Urothelium cell line (cell line): ENCODE measurements at places on chromosomes 7 and 10.

GRCh38 chr10:76126607-76127527, 695.4 kb downstream of the LRMDA start:
- no peak for DNase-seq

DNA sequence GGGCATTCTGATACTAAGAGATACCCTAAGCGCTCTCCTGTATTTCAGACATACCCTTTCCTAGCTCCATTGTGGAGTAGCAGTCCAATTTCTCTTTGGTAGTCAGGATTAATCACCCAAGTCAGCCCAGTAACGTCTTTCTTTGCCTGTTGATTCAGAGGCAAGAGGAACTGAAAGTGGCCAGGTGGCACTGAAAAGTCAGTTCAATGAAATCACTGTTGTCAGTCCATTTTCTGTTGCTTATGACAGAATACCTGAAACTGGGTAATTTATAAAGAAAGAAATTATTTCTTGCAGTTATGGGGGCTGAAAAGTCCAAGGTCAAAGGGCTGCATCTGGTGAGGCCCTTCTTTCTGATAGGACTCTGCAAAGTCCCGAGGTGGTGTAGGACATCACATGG, 40.2 kb downstream of the ANKRD61 start:
- no peak for DNase-seq

GRCh38 chr7:46710927-46711326, 789.9 kb upstream of the IGFBP3 start:
- DNase-seq = no peak

DNA sequence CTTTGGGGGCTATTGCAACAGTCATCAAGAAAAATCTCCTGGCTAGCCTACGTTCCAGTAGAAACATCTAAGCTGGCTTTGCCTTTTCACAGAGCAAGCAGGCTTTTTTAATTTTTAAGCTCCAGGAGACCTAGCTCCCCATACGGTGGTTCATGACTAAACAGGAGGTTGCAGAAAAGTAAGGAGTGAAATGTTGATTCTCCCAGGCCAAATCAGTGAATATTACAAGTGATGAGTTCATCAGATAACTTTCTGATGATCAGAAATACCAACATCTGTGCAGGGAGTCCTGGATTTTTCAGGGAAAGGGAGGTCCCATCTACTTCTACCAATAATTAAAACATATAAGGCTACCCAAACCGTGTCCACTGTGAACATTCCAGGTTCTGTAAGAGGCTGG, 477.3 kb upstream of the CELF2 start:
- no peak for DNase-seq

DNA sequence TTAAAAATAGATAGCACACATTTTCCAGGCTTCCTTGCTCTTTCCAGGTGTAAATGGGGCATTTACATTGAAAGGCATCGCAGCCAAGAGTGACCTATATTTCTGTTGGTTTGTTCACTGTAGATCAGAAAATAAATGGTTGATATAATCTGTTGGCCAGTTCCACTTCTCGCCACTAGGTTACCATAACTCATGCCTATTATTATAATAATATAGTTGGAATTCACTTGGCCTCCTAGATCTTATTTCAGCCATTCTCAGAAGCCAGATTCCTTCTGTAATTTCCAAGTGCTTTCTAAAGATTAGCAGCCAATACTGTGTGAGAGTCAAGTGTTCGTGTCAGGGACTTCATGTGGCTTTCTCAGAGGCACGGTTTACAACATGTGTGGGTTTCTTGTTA, 179.5 kb downstream of the DNAH11 start:
- no peak for DNase-seq

DNA sequence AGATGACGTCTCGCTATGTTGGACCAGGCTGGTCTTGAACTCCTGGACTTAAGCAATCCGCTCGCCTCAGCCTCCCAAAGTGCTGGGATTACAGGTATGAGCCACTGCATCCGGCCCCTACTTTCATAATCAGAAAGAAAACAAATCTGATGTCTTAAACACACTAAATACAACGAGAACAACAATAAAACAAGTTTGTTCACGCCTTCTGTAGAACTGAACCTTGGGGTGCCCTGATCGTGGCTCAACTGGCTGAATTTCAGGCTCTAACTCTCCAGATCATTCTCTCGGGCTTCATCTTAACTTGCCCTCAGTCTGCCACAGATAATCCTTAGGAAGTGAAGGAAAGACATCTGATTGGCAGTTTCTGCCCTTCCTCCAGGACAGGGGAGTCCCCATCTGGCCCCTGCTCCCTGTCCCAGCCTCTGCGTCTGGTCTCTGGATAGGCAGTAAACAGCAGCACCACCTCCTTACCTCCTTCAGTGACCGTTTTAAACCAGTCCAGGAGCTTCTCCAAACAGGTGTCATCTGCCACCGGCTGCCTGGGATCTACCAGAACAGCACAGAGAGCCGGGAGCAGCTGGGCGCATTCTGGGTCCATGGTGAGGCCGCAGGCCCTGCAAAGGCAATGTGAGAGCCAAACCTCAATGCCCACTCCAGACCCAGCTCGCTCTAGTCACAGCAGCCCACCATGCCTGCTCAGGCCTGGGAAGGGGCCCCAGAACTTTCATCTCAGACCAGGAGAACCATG, 1.3 kb downstream of the BRAT1 start:
- no peak for DNase-seq

DNA sequence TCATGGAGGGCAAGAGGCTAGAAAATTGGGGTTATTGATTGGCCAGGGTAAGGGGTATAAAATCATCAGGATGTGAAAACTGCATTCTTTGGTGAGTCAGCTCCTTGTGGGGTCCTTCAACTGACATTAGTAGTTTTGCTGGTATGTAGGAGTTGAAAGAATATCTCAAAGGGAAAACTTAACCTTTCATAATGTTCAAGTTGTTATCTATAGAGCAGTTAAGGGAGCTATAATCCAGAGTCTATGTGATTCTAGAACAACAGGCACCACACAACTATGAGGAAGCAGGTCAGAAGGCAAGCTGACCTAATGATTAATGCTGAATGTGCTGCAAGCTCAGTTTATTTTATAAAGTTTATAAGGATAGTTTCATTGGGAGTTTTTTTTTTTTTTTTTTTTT, 13.7 kb downstream of the PRPS1L1 start:
- no peak for DNase-seq

DNA sequence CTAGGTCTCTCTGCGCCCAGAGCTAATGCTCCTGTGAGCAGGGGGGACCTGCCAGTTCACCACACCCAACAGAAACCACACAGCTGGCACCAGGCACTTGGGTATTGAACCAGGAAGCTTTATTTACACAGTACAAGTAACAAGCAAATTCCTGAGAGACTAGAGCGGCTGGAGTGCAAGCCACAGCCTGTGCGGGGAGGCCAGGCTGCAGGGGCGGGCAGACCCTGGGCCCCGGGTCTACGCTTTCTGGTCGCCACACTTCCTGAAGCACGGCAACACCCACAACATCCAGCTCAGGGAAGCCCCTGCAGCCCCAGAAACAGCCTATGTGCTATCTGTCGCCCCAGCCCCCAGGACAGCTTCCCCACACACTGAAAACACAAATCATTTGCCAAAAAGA, 125.0 kb downstream of the FAM53B start:
- DNase-seq = no peak

- no peak for DNase-seq
Measured at GRCh38 chr10:101219139-101219945, 9.9 kb downstream of the LBX1 start.

DNA sequence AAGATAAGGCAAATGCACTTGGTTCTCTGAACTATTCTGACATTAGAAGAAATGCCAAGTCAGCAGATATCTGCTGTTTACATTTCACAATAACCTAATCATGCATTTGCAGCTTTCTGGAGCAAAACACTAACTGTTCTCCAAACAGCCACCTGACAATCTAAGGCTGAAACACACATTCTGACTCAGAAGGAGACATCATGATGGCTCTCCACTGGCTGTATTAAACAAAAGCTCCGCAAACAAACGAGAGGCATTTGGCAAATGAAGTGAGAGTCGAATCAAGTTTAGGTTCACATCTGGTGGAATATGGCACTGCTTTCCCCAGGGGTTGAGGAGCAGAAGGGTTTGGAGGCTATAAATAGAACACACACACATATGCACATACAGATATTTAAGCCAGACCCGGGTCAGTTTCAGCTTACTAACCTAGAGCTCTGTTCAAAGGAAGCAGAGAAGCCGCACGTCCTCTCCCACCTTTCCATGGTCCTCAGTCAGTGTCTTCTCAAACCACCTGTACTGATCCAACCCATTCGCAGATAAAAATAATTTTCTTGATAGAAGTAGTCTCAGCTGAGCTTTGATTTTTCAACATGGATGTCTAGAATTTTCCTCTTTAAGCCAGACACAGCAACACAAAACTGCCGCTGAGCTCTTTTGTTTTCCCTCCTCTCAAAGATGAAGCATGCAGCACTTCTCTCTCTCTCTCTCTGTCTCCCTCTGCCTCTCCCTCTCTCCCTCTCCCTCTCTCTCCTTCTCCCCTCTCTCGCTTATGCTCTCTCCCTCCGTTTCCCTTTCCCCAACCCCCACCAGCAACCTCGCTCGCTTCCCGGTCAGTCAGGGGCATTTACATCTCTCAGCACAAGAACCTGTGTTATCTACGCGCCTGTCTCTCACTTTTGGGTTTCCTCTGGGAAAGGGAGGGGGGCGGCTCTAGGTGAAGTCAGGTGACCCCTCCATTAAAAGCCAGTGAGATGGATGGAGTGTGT, 682.8 kb downstream of the MAGI2 start:
- no peak for DNase-seq
